ENCODE measurements at places on chromosomes 3 and 15.

DNA sequence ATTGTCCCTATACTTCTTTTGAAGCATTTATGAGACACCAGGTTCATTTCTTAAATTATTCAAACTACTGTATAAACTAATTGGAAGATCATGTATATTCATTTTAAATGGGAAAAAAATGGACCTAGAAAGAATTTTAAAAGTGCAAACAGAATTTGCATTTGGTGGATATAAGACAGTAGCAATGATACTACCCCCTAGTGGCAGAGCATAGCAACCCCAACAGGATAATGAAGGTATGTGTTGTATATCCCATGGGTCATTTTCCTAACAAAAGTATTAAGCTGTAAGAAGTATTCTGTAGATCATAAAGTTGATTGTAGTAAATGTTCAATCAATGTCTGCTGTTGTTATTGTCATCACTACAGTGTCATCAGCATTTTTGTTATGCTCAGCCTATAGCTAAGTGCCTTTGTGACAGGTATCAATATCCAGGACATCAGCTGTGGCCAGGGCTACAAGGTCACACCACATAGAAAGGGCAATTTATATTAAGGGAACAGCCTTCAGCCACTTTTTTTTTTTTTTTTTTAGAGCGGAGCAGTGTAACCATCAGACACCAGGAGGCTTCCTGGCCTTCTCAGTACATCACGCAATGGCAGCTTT, 175.8 kb downstream of the FOXB1 start:
- peak; percentile 61 for DNase-seq

DNA sequence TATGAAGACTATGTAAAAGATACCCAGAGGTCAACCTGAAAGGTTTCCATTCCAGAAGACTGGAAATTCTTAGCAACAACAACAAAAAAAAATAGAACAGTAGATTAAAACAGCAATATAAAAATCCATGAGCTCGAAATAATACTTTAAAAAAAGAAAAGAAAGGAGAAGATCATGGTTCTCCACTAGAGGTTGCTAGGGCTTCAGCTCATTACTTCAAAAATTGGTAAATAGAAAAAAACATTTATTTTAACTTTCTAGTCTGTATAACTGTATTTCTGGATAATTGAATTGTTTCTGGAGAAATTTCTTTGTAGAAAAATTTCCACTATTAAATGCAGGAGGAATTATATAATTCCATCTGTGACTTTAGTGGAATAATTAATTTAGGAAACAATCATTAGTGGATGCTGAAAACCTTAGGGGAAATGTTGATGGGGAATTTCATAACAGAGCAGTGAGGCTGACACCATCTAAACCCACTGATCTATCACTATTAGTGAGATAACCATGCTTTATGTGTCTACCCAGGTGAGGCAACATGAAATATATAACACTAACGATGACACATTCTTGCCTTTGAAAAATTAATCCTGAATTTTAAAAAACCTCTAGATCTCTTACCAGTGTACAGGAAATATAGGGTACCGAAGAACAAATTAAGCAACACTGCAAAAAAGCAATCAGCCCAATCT, 62.5 kb upstream of the SNRK start:
- peak; percentile 41 for DNase-seq

DNA sequence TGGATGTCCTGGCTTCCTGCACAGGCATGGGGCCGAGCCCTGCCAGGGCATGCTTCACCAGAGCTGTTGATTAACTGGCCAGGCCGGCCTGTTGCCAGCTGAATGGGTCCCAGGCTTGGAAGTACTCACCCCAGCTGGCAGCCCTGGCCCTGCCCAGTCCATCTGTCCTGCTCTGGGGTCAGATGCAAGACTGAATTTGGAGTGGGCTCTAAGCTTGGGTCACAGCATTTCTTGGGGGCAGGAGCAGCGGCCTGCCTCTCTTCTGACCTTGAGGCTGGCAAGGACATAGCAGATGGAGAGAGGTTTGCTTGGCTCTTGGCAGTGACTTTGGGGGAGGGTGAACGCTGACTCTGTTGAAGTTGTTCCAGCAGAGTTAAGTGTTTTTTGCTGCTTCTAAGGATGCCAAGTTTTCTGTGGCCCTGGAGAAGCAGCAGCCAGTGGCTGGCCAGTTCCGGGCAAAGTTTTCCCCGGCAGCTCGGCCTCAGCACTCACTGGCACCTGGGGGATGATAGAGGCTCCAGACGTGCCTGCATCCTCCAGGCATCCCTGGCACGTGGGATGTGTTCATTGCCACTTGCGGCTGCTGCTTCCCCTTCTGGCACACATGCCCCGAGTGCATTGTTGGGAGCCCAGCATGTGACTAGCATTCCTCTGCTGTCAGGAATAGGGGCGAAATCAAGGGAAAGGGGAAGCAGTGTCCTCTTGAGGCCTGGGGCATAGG, 22.9 kb downstream of the PDIA5 start:
- DNase-seq: no peak

GRCh38 chr3:64799606-64800005, 111.8 kb upstream of the ADAMTS9 start:
- DNase-seq: no peak

GRCh38 chr3:178494386-178494785, 41.9 kb upstream of the KCNMB2 start:
- DNase-seq: no peak

DNA sequence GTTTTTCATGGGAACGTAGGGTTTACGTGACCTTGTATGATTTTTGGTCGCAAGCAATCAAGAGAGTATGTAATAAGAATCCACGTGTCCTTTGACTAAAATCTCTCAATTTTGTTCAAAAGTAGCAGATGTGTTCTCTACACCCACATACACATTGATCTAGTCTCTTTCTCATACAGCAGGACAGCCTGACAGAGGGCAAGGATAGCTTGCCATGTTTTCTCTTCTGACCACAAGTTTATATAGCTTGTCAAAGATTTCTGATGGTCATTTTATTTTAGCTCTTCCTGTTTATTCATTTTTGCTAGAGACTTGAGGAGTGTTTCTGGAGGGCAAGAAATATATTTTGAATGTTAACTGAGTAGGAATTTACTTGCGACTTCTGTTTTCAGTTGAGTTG, 570.2 kb upstream of the ALCAM start:
- no peak for DNase-seq

GRCh38 chr15:86935841-86936240, 856.2 kb downstream of the AGBL1 start:
- no peak for DNase-seq

- DNase-seq: no peak
These were observed 157.5 kb downstream of the NUP210 start for GRCh38 chr3:13262493-13263211.

DNA sequence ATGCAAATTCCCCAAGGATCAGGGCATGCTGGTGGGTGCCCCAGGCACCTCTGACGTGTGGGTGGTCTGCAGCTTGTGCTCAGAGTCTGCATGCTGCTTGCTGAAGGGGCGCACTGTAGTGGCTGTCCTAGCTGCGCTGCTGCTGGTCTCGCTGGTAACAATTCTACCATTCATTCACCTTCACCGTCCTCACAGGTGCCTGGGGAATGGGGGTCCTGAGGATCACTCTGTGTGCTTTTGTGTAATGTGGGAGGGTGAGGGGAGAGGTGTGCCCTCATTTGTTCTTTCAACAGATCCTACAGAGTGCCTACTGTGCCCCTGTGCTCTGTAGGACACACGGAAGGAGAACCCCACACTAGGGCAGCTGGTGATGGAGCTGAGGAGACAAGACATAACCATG, 2.1 kb upstream of the ITGA11 start:
- no peak for DNase-seq

- DNase-seq: peak; percentile 48
These were observed 634 bp downstream of the STAG1 start for GRCh38 chr3:136751316-136752171.

- DNase-seq: no peak
These were observed 38.2 kb downstream of the CORO2B start for GRCh38 chr15:68617001-68617400.

DNA sequence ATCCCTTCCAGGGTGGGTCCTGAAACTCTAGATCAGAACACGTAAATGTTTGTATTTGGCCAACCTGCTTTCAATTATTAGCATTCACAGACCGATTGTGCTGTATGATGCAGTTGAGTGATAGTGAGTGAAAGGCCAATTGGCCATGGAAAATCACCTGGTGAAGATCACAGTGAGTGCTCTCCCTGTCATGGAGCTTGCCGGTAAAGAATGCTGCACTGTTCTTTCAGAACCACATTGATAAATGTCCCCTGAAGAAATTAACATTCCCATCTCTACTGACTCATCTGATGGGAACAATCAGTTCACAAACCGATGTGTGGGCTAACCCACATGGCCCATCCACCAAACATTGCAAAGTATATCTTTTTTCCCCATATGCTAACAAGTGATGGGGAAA, 324.8 kb upstream of the TBL1XR1 start:
- no peak for DNase-seq

GRCh38 chr3:151012753-151013152, 40.2 kb upstream of the CLRN1 start:
- DNase-seq: no peak

DNA sequence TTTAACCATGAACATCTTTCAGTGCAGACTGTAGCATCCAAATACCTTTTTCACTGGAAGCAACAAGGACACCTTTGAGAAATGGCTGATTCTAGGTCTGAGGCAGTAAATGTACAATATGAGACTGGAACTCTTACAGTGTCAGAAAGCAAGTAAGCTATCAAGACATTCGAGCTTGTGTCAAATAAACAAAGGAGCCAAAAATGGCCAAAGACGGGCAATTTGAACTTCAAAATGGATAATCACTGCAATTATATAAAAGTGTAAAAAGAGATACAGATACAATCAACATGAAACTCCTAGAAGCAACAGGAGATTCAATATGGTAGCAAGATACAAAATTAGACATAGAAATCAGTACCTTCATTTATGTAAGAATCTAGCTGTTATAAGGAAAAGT, 138.5 kb upstream of the CCDC54 start:
- DNase-seq: no peak

GRCh38 chr3:105618556-105618955, 250.3 kb downstream of the CBLB start:
- DNase-seq: no peak

DNA sequence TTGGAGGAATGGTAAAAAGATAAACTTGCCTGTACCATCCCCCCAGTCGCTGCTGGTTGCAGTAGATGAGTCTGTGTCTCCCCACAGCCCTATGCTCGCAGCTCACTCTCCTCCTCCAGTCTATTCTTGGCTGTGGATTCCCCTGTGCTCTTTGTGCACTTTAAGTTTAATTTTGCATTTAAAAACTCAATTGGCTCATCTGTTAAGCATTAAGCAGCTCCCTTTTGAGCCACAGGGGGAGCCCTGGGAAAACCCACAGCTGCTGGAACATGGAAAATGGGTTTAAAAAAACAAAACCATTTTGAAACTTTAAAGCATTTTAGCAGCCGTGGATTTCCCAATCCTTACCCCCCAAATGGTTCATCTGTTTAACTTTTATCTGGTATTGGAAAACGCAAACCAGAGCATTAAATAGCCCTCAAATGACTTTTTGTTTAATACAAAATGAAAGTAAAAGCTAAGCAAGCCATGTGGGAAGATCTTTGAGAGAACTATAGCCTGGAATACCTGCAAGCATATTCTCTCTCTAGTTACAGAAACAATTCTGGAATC, 536.9 kb downstream of the ZIC1 start:
- DNase-seq: no peak

DNA sequence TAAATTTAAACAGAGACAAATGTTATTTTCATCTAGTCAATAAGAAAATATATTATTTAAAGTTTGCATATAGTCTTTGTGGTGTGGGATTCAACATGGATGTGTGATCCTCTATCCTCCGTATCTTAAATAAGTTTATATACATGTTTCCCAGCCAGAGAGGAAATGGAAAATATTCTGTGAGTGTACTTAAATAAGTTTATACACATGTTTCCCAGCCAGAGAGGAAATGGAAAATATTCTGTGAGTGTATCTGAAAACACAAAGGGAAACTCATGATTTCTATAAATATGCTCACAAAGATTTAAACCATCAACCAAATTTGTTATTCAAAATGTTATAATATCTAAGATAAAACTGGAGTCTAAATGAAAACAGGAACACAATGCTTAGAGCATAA, 110.0 kb upstream of the MELTF start:
- no peak for DNase-seq

DNA sequence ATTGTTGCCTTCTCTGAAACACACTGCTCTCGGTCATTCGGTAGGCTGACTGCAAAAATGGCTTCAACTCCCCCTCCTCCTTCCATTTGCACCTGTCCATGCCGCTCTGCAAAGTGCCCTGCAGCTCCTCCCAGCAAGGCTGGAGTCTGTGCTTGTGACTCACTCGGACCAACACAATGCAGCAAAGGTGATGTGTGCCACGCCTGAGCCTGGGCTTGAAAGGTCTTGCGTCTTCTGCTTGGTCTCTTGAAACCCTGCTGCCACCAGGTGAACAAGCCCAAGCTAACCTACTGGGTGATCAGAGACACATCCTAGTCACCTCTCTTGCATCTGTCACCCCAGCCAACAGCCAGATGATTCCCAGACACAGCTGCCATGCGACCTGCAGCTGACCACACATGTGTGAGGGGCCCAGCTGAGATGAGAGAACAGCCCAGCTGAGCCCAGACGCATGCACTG, 71.1 kb downstream of the MGLL start:
- no peak for DNase-seq

DNA sequence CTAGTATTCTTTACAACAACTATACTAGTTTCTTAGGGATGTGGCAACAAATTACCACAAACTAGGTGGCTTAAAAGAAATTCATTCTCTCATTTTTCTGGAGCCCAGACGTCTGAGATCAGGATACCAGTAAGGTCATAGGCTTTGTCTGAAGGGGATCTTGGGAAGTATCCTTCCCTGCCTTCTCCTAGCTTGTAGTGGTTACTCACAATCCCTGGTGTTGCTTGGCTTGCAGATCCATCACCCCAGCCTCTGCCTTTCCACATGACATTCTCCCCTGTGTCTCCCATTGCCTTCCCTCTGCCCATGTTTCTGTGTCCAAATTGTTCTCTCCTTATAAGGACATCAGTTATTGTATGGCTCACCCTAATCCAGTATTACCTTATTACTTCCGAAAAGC, 24.3 kb upstream of the CLDN1 start:
- DNase-seq: no peak

DNA sequence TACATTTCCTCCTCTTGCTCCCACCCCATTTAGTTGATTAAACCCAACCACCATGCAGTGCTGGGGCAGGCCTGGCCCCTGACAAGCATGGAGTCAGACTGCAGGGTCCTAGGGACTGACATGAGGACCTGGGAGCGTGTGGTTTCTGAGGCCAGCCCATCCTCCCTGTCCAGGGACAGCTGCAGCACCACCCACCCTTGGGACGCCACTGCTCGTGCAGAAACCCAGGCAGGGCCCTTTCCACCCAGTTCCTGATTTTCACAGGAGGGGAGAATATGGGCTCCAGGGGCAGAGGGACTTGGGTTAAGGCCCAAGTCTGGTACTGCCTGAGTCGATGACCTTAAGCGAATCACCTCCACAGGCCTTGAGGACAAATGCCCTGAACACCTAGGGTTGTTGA, 23.7 kb downstream of the PLXND1 start:
- no peak for DNase-seq

- no peak for DNase-seq
These were observed 34.0 kb downstream of the ACSBG1 start for GRCh38 chr15:78200276-78200930.

Measured in SW 1271 (cell line).